ENCODE measurements at places on chromosomes 2 and 18.
A peak's percentile ranks its signal among the peaks of the same experiment; 100 is the strongest.

DNA sequence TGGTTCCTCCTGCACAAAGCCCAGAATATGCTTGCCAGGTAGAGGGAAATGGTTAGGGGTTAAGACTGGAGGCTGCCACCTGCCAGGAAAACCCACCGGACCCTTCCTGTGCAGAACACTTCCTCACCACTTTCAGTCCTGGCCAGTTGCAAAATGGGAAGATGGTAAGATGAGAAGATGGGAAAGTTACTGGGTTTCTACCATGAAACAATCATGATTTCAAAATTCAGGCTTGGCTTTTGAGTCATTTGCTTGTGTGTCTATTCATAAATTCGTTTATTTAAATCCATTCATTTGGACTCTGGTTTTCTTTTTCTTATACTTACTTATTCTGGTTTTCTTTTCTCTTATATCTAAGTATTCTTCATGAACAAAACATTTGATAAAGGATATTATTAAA lies 7.2 kb downstream of the BMP10 start:
- no peak for DNase-seq

- no peak for DNase-seq
Measured at GRCh38 chr18:11757084-11757590, 68.1 kb downstream of the GNAL start.

DNA sequence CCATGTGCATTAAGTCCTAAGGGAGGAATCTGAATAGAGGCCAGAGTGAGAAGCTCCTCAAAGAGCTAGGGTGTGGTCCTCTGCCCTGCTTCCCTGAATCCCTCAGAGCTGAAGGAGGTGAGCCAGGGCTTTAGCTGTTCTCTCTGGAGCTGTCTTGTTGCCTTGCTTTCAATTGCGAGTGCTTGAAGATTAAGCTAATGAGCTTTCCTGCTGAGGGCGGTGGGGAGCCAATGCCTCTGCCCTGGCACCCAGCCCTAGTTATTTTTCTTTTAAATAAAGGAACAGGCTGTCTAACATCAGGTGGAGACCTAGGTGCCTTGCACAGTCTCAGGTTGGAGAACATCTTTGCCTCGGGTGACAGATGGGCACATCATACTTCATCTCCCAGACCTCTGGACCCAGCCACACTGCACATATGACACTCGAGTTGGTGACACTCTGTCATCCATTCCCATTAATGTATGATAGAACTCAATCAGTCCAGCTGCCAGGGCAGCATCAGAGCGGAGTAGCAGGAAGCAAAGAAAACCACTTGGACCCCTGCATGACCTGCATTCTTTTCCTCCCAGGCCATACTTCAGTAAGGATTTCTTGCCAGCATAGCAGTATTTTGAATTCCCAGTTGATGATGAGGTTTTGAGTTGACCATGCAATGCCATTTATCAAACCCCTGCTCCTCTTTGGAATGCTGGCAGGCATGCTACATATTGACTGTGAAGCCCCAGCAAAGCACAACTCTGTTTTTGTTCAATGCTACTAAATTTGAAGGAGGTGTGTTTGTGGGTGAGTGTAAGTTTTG lies 292.7 kb downstream of the RNF144A start:
- DNase-seq = no peak

- no peak for DNase-seq
Measured at GRCh38 chr2:159229476-159230144, 56.9 kb downstream of the WDSUB1 start.

DNA sequence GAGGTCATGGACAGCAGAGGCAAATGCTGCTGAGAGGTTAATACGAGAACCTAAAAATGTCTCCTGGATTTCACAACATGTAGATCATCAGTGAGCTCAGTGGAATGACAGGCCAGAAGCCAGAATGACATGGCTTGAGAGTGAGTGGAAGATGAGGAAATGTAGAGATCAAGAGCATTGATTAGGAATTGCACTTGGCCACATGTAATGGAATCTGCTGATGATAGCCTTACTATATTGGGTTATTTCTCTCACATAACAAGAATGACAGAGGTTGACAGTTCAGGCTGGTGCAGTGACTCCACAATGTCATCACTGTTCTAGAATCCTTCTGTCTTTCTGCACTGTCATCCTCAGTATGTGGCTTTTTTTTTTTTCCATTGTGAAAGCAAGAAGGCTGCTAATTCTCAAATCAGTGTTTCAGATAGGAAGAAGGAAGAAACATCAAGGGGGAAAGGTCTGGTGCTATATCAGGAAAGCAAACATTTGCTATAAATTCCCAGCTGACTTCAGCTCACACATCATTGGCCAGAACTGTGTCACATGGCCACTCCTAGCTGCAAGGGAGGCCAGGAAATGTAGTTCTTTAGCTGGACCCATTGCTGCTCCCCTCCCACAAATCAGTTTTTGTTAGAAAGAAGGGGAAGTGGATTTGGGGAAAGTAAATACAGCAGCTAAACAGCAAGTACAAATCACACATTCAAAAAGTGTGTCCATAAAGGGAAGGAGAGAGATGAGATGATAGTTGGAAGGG lies 127.2 kb downstream of the FAM161A start:
- no peak for DNase-seq

GRCh38 chr18:31396796-31397612 lies 20.4 kb downstream of the DSG4 start:
- DNase-seq = no peak

GRCh38 chr2:196187898-196188458 lies 16.6 kb upstream of the STK17B start:
- no peak for DNase-seq

DNA sequence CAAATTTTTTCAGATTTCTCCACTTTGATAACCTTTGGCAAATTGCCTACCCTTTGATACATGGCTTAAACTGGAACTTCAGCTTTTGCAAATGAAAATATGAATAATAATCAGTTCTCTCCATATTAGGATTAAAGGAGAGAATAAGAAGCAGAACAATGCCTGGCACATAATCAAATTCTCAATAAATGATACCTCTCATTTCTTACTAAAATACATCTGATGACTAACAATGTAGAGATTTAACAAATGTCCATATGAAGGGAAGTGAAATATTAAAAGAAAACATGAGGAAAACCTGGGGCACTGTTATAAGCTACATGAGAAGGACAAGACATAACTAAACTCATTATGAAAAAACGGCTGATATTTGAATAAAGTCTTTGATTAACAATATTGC lies 1103.6 kb downstream of the LRP1B start:
- DNase-seq = no peak

DNA sequence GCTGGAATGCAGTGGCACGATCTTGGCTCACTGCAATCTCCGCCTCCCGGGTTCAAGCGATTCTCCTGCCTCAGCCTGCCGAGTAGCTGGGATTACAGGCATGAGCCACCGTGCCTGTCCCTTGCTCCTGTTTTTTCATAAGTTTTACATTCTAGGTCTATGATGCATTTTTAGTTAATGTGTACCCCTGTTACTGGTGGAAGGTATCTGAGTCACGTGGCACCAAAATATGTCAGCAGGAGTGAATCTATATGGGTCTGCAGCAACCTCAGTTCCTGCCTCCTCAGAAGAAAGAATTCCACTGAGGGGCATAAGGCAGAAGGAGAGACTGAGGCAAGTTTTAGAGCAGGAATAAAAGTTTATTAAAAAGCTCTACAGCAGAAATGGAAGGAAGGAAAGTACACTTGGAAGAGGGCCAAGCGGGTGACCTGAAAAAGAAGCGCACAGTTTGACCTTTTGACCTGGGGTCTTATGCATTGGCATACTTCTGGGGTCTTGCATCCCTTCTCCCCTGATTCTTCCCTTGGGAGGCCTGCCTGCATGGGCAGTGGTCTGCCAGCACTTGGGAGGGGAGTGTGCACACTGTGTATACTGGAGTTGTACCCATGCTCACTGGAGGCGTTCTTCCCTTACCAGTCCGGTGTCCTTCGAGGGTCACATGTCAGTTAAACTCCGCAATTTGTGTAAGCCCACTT lies 1.1 kb upstream of the MFSD2B start:
- no peak for DNase-seq

DNA sequence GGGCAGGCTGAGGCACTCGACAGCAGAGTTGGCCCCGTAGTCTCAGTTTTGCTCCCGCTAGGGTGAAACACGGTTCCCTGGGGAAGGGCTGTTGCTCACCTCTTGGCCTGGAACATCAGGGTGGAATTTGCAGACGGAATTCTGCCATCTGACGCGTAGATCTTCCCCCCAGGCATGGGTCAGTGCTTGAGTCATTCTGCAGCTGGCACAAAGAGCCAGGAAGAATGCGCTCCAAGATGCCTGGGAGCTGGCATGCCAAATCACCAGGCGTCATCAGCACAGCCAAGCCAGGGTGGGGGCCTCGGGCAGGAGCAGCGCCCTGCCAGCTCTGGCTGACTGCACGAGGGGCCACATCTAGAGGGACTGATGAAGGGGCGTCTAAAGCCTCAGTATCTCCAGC lies 42.7 kb downstream of the ODC1 start:
- DNase-seq = no peak

- no peak for DNase-seq
Measured at GRCh38 chr2:238567067-238567855, 140.5 kb downstream of the ASB1 start.

- DNase-seq = no peak
Measured at GRCh38 chr18:24121625-24122024, 17.2 kb upstream of the CABYR start.

DNA sequence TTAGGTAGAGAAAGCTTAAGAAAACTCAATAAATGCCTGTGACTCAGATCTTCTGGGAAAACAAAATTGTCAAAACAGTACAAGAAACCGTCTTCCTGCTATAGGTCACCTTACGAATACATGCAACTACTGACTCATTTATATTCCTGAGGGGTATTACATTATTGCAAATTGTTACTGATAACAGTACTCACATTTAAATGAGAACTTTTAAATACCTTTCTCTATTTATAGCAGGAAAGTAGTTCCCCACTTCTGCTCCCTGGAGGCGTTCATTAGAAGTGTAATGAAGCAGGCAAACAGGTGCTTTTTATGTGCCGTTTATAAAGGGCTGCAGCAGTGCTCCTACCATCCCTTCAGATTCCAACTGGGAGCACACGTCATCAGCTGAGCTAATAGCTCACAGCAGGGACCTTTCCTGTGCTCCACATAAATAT lies 65.1 kb upstream of the RPRM start:
- DNase-seq = peak; percentile 3

- no peak for DNase-seq
Measured at GRCh38 chr2:220278022-220278421, 650.6 kb downstream of the SLC4A3 start.

DNA sequence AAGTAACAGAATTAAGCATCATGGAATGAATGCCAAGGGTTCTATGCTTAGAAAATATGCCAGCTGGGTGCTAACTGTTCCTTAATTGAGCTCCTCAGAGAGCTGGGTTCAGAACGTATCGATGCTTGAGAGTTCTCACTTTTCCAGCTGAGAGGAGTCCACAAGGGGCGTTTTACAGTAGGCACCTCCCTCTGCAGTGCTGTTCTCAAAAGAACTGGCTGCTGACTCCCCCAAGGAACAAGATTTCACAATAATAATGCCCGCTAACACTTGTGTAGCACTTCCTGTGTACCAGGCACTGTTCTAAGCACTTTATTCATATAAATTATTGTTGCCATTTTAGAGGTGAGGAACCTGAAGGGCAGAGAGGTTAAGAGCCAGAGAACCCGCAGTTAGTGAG lies 18.1 kb upstream of the TMEM237 start:
- no peak for DNase-seq

GRCh38 chr2:188119112-188119838 lies 172.4 kb upstream of the GULP1 start:
- DNase-seq = no peak

GRCh38 chr2:99662761-99663341 lies 173.0 kb upstream of the REV1 start:
- DNase-seq = no peak

- DNase-seq = no peak
Measured at GRCh38 chr18:64248836-64249235, 99.9 kb upstream of the LINC00305 start.

- peak; percentile 95 for DNase-seq
Measured at GRCh38 chr2:144332356-144333142, 187.4 kb downstream of the ZEB2 start.

- DNase-seq = no peak
Measured at GRCh38 chr2:65767946-65768345, 335.5 kb upstream of the SPRED2 start.

DNA sequence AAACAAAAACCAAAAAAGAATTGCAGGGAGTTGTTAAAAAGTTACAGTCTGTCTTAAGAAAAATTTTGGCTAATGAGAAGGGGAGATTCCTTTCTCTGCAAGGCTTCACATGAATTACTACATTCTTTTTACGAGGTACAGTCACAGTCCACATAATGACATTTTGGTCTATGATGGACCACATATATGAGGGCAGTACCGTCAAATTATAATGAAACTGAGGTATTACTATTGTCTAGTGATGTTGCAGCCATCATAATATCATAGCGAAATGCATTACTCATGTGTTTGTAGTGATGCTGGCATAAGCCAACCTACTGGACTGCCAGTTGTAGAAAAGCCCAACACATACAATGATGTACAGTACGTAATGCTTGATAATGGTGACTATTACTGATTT lies 12.5 kb downstream of the SERPINB7 start:
- no peak for DNase-seq

- DNase-seq = no peak
Measured at GRCh38 chr2:28620801-28621171, 124.9 kb downstream of the PLB1 start.
